ENCODE measurements at places on chromosomes 7 and 10. TPM values are rescaled to one million over a fixed set of nuclear protein-coding genes. Genes with fewer than 3 reads are reported as not detected.

HOXA13 gene
- not detected for total RNA-seq

XPNPEP1 gene
- 70.6 TPM for total RNA-seq

HMX2 gene
- total RNA-seq = 0.13 TPM

NANOS1 gene
- total RNA-seq = 0.15 TPM

HGF gene
- not detected for total RNA-seq

PRLHR gene
- not detected for total RNA-seq

KCND2 gene
- not detected for total RNA-seq

CABCOCO1 gene
- total RNA-seq = not detected

ITIH2 gene
- total RNA-seq = not detected

MBL2 gene
- not detected for total RNA-seq

POM121C gene
- total RNA-seq = 58.5 TPM

NPY gene
- total RNA-seq = not detected

ECHDC3 gene
- 12.5 TPM for total RNA-seq

DNA sequence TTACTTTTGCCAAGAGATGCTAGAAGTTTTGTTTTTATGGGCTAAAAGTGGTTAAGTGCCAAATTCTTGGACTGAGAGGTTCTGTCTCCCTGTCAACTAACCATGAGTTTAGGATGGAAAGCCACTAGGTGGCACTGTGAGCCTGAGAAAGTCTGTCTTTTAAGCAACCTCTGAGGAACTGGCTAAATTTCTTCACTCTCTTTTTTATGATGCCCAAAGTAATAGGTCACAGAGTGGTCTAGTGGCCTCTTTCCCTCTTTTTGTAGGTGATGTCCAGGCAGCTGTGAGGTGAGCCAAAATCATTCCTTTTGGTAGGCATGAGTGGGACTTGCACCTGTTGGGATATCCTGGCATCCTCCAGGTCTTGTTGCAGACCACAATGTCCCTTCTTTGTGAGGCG, 56.8 kb downstream of the SND1 start:
- DNase-seq = no peak

GRCh38 chr7:24827589-24827988, 70.3 kb upstream of the GSDME start:
- DNase-seq = no peak

DNA sequence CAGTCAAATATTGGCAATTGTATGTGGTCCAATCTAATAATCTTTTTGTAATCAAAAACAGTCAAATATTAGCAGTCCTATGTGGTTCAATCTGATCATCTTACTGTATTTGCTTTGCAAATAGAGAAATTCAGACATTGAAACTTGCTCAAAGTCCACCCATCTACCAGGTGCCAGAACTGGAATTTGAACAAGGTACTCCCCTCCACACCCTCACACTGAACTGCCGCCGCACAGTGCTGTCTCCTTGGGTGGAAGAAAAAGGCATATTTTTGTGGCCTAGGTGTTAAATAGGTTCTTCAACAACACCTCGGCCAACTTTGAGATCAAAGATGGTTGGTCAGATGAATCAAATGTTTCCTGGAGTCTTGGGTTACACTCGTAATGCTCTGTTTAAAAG, 544.2 kb upstream of the GALNT17 start:
- no peak for DNase-seq

DNA sequence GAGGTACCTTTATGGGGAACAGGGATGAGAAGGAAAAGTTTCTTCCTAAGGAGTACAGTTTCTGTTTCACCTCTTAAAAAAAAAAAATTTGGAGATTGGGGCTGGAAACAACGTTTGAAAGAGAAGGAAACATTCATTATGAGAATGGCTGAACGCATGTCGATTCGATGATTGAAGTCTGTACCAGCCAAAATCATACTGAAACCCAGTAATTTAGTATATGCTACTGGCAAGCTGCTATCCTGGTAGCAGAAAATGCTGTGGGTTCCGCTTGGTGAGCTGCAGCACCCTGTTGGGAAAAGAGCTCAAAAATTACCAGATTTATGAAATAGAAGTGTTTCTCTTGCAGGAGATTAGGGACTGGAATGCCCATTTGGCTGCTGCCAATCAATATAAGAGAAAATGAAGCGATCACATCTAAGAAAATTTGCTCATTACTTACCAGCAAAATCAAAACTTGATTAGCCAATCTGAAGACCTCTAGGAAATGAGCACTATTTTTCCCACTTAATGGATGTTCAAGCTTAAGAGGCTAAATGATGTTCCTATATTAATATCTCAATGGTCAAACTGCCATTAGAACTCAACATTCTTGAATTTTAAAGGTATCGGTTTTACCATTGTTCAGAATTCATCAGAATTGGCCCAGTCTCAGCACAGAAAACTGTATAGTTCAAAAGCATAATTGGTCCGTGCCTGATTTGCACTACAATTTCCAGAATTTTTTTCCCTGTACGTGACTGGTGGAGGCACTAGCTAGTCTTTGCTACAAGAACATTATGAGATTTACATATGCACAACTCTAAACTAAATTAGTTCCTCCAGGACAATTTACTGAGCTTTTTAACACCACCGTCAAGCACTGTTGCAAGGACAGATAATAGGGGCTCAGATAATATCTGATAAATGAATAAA, 1.2 kb upstream of the ITGB1 start:
- no peak for DNase-seq

GRCh38 chr10:24731942-24732341, 8.3 kb upstream of the ARHGAP21 start:
- DNase-seq = no peak

- no peak for DNase-seq
These were observed 319.2 kb downstream of the DPP6 start for GRCh38 chr7:154371424-154371823.

- DNase-seq = peak; percentile 59
These were observed 61.6 kb downstream of the GRK5 start for GRCh38 chr10:119268871-119269506.

DNA sequence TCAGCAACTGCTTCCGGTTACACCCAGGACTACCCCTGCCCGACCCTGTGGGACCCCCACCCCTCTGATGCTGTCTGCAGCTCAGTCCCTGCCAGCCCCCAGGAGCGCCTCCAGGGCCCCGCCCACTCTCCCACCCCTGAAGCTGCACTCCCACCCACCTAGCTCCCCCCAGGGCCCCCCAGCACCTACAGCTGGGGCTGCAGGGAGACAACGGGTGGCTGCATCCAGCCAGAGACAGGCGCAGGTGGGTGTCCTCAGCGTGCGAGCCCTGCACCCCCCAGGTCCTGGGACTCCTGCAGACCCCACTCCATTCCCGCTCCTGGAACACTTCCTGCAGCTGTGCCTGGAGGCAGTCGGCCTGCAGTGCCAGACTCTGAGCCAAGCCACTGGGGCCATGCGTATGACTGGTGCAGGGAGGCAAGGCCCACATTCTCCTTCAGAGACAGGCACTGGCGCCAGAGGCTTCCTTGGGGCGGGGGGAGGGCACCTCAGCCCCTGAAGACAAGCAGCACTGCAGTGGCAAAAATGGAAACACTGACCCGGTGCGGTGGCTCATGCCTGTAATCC, 6.1 kb downstream of the CYP2W1 start:
- DNase-seq = no peak

- DNase-seq = no peak
These were observed 25.2 kb upstream of the LSM8 start for GRCh38 chr7:118158766-118159165.

- no peak for DNase-seq
These were observed 329.8 kb upstream of the SEMA3D start for GRCh38 chr7:85516675-85517074.

GRCh38 chr7:103934508-103934907, 55.0 kb downstream of the RELN start:
- DNase-seq = no peak

DNA sequence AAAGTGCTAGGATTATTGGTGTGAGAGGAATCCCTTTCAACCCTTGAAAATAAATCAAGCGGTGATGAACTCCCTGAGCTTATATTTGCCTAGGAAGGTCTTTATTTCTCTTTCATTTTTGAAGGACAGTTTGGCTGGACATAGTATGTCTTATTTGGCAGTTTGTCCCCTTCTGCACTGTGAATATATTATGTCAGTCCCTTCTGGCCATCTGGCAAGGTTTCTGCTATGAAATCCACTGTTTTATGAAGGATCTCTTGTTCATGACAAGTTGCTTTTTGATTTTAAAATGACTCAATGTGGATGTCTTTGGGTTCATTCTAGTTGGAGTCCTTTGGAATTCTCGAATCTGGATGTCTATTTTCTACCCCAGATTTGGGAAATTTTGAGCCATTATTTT, 21.7 kb upstream of the MCM10 start:
- DNase-seq = no peak

GRCh38 chr7:54944179-54944578, 74.6 kb upstream of the EGFR start:
- DNase-seq = no peak

- peak; percentile 70 for DNase-seq
These were observed 9.9 kb downstream of the INPP5A start for GRCh38 chr10:132547421-132547861.

- no peak for DNase-seq
These were observed 42.6 kb upstream of the MYL10 start for GRCh38 chr7:101671371-101672356.

DNA sequence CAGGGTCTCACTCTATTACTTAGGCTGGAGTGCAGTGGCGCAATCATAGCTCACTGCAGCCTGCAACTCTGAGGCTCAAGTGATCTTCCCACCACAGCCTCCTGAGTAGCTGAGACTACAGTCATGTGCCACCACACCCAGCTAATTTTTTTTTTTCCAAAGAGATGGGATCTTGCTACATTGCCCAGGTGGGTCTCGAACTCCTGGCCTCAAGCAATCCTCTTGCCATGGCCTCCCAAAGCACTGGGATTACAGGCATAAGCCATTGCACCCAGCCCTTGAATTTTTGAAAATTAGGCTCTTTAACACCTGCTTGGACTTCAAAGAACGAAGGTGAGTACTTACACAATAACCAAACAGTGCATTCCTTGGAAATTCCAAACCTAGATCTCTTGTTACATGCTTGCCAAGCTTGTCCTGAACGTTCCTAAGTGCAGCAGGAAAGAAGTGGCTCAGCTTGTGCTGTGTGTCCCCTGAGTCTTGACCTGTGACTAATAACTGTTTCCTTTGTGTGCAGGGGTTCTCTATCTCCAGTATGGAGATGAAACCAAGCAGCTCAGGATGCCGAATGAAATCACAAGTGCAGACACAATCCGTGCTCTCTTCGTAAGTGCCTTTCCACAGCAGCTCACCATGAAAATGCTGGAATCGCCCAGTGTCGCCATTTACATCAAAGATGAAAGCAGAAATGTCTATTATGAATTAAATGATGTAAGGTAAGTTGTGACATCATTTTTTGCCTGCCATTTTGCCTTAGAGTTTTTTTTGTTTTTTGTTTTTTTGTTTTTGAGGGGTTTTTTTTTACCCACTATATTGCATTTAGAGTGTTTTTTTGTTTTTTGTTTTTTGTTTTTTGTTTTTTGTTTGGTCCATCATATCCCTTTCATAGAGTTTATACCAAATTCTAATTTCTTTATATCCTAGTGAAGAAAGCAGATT, 223.8 kb downstream of the KIAA1217 start:
- DNase-seq = no peak

DNA sequence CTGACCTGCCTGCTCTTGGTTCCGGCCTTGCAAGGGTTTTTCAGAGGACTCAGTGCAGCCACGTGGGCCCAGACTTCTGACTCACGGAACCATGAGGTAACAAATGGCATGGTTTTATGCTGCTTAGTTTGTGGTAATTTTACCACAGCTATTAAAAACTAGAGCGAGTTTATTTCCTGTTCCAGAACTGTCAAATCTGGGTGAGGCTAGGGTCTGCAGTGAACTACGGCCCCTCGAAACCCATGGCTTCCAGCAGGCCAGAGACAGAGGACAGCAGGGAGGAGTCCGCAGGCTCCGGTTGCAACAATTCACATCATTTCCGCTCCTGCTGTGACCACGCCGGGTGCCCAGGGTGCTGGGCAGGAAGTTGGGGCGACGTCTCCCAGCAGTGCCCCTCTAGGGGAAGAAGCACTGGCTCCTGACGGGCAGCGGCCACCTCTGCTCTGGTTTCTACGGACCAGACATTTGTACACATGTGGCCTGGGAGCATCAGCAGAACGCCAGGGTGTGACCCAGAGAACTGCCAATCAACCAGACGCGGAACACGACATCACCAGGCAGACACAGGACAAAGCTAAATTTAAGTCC, 74.8 kb downstream of the ADARB2 start:
- peak; percentile 37 for DNase-seq

GRCh38 chr7:75072981-75073283, 670 bp downstream of the RCC1L start:
- no peak for DNase-seq

DNA sequence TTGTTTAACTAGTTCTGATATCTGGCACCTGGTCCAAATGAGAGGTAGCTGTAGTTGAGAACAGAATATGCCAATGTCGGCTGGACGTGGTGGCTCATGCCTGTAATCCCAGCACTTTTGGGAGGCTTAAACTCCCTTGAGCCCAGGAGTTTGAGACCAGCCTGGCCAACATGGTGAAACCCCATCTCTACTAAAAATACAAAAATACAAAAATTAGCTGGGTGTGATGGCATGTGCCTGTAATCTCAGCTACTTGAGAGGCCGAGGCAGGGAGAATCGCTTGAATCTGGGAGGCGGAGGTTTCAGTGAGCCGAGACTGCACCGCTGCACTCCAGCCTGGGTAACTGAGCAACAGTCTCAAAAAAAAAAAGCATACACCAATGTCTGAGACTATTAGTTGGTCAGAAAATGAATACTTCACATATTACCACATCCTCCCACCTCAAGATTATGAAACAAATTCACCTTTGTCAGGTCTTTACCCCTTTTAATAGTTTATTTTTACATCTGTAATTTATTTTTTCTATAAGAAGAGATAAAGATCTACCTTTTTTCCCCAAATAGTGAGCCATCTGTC, 38.8 kb downstream of the EPC1 start:
- no peak for DNase-seq

DNA sequence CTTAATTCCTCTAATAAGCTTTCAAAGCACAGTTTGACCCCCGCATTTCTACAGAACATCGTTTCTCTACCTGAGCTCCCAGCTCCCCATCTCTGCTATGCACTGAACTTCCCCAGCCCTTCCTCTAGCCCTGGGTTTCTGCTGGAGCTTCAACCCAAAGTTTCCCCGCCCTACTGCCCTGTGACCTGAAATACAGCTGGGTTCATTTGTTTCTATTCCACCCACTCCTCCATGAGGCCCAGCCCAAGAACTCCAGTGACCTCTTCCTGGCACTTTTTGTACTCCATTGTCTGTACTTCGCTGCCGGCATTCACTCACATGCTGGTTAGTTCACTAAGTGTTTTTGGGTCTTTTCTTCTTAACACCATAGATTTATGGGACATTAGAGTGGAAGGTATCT, 35.8 kb downstream of the ADRB1 start:
- no peak for DNase-seq

- no peak for DNase-seq
These were observed 84.9 kb upstream of the SKAP2 start for GRCh38 chr7:26949319-26949718.

DNA sequence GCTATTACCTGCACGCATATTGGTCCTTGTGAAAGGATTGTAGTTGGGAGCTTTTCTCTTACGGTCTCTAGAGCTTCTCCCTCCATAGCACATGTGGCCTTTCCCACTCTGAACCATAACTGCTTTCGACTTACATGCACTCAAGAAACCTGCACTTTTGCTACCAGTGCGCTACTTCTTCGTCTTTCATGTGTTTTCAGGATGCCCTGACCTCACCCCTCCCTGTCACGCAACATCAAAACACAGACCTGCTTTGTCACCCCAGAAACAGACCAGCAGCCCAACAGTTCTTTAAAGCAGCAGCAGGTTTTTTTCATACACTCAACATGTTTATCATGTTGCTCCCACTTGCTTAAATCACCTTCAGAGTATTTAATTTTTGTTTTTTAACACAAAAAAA, 243.5 kb upstream of the TCF7L2 start:
- DNase-seq = no peak

- DNase-seq = no peak
These were observed 196.3 kb downstream of the JCAD start for GRCh38 chr10:29862923-29863614.

- DNase-seq = no peak
These were observed 4.7 kb upstream of the MUC12 start for GRCh38 chr7:100964630-100965029.

Measured in activated B cell treated with CpG ODN at 0.5 μM for 24 hours (primary cell).